ENCODE measurements at places on chromosomes 7 and 10.

DNA sequence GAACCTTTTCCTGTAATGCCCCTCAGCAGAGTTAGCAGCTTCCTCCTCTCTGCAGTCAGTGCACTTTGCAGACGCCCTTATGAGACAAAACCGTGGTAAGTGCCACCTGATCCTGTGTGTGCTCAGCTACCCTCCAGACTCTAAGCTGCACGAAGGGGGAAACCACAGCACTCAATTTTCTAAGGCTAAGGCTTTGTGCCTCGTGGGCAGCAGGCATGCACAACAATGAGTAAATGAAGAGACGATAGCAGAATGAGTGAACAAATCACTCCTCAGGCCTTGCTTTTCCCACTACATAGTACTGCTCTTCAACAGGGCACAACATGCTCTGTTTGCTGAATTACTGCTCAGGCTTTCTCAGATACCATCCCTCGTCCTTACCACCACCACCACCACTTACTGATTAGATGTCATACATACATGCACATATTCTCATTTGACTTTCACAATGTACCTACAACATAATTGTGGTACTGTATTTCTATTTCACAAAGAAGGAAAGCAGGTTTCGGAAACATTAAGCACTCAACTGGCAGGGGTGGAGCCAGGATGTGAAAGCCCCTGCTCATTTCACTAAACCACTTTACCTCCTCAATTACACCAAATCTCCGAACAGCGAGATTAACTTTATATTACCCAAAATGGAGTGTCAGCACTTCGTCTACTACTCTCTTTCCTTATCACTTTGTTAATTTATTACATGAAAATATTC, 85.4 kb downstream of the ICA1 start:
- H3K27ac ChIP-seq: peak overlapping the region; percentile 72
- H3K27me3 ChIP-seq: no peaks in the 10 kb centered on the region
- peak; percentile 74 for DNase-seq
- no peaks in the 10 kb centered on the region for H3K36me3 ChIP-seq
- peaks cover 50% of the 10 kb centered on the region for H3K4me1 ChIP-seq
- peak overlapping the region; percentile 44 for H3K4me3 ChIP-seq

GRCh38 chr7:94056796-94057207, 52.6 kb upstream of the BET1 start:
- H3K27me3 ChIP-seq: no peaks in the 10 kb centered on the region
- H3K4me3 ChIP-seq: no peak overlapping the region
- H3K4me1 ChIP-seq: no peaks in the 10 kb centered on the region
- no peaks in the 10 kb centered on the region for H3K36me3 ChIP-seq
- no peak for DNase-seq

DNA sequence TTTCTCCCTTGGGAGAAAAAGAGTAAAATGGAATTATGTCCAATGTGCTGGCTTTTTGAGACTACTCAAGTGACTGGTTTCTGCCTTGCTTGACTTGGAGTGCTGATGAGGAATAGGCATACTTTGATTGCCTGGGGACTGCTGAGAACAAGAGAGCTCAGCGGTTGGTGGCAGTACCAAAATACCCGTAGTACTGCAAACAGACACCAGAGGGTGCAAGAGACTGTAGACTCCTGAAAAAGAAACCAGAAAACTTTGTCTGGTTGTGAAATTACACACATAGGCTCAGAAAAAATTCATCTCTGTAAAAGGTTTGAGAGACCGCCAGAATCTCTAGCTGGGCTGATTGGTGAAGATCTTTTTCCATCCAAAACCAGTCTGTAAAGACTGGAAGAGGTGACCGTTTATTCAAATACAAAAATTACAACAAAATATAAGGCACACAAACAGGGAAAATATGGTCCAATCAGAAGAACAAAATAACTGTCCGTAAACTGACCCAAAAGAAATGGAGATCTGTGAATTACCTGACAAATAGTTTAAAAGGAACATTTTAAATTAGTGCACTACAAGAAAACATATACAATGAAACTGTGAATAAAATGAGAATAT, 18.5 kb downstream of the BICC1 start:
- no peaks in the 10 kb centered on the region for H3K27me3 ChIP-seq
- H3K36me3 ChIP-seq: no peaks in the 10 kb centered on the region
- H3K4me3 ChIP-seq: no peak overlapping the region
- H3K4me1 ChIP-seq: no peaks in the 10 kb centered on the region
- no peak for DNase-seq
- no peak overlapping the region for H3K27ac ChIP-seq

DNA sequence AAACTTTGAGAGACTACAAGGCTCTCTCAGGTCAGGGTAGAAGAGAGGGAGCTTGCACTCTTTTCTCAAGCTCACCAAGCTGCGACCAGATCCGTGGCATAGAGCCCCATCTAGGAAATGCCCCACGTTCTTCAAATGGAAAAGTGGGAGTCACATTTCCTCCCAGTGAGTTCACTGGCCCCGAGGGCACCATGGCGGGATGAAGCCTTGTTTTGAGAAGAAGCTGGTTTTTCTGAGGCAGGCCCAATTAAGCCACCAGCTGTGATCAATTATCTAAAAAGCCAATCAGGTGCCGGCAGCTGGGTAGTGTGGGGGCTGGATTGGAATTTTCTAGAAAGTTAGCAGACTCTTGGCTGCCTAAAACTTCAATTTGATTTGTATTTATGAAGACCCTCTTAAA, 101.4 kb downstream of the ZNF365 start:
- DNase-seq: no peak
- no peak overlapping the region for H3K4me3 ChIP-seq
- H3K4me1 ChIP-seq: no peaks in the 10 kb centered on the region
- H3K27me3 ChIP-seq: no peaks in the 10 kb centered on the region

DNA sequence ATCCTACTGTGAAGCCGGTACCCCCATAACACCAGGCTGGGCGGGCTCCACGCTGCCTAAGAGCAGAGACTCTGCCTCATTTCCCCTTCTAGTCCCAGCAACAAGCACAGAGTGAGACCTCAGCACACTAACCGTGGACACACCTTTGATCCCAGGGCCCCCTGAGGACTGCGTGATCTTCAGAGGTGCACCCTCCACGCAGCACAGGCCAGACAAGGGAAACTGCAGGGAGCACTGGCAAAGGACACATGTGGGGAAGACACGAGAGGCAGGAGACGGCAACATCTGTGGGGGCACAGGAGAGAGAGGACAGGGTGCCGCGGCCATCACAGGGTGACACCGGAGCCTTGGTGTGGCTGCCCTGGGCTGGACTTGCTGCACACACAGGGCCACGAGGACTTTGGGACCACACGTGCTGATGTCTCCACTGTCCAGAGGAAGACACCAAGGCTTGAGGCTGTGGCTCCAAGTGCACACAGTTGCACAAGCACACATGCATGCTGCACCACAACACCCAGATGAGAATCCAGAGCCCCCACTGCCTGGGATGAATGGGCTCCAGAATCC, 128.8 kb downstream of the PTPRN2 start:
- H3K27ac ChIP-seq: no peak overlapping the region
- H3K36me3 ChIP-seq: no peaks in the 10 kb centered on the region
- DNase-seq: no peak
- H3K4me3 ChIP-seq: no peak overlapping the region
- no peaks in the 10 kb centered on the region for H3K4me1 ChIP-seq

- H3K4me1 ChIP-seq: no peaks in the 10 kb centered on the region
- no peaks in the 10 kb centered on the region for H3K27me3 ChIP-seq
- H3K27ac ChIP-seq: no peak overlapping the region
- no peak overlapping the region for H3K4me3 ChIP-seq
Measured at GRCh38 chr10:78727728-78728127, 341.0 kb upstream of the ZMIZ1 start.

GRCh38 chr10:38209332-38209731, 115.2 kb downstream of the ZNF37A start:
- no peak for DNase-seq
- H3K27me3 ChIP-seq: no peaks in the 10 kb centered on the region
- no peak overlapping the region for H3K4me3 ChIP-seq
- no peaks in the 10 kb centered on the region for H3K36me3 ChIP-seq
- no peak overlapping the region for H3K27ac ChIP-seq

DNA sequence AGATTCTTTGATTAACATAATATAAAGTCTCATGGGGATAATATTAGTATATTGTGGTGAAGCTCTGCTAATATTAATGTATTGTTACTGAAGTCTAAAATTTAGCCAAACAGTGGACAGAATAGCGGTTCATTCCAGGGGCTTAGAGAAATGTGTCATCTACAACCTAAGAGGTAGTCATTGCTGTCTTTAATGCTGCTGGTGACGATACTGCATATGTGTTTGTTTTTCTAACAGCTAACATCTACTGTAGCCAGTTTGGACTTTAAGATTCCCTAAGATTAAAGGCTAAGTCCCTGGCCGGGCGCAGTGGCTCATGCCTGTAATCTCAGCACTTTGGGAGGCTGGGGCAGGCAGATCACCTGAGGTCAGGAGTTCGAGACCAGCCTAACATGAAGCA, 102.0 kb upstream of the SAMD8 start:
- no peak overlapping the region for H3K4me3 ChIP-seq
- H3K36me3 ChIP-seq: no peaks in the 10 kb centered on the region
- H3K27ac ChIP-seq: no peak overlapping the region
- H3K27me3 ChIP-seq: no peaks in the 10 kb centered on the region
- peaks cover 10% of the 10 kb centered on the region for H3K4me1 ChIP-seq

DNA sequence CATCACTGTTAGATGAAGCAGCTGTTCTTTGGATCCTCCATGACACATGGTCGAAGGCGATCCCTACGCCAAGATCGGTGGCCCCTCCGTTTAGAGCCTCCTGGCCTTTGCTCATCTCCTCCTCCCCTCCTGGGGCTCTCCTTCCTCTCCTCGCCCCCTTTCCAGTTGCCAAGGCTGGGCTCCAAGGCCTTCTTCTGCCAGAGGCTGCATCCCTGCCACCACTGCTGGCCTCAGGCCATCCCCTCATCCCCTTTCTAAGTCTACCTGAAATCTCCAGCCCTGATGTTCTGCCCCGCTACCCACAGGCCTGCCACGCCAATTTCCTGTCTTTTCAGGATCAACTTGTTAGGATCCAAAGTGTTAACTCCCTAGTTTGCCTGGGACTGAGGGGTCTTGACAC, 265.1 kb upstream of the ZMIZ1 start:
- no peaks in the 10 kb centered on the region for H3K4me1 ChIP-seq
- H3K36me3 ChIP-seq: no peaks in the 10 kb centered on the region
- H3K27ac ChIP-seq: no peak overlapping the region
- no peak overlapping the region for H3K4me3 ChIP-seq
- no peaks in the 10 kb centered on the region for H3K27me3 ChIP-seq

DNA sequence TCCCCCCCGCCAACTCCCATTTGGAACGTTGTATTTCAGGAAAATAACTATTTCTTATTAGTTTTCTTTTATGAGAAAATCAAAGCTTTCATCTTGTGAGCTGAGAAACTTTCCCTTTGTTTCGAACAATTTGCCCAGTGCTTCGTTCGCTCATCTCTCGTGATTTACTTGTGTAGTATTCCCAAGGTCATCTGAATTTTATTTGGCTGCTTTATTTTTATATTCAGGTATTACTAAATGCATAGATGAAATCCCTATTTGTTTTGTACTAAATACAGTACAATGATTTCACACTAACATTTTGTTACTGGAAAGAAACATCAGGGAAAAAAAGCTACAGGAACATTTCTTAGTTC, 12.0 kb upstream of the EBLN1 start:
- no peaks in the 10 kb centered on the region for H3K36me3 ChIP-seq
- peak overlapping the region; percentile 46 for H3K27ac ChIP-seq
- H3K4me3 ChIP-seq: peak overlapping the region; percentile 85
- no peak for DNase-seq
- peaks cover 6% of the 10 kb centered on the region for H3K4me1 ChIP-seq
- H3K27me3 ChIP-seq: no peaks in the 10 kb centered on the region

- no peaks in the 10 kb centered on the region for H3K27me3 ChIP-seq
- H3K4me1 ChIP-seq: no peaks in the 10 kb centered on the region
- no peak for DNase-seq
- H3K36me3 ChIP-seq: no peaks in the 10 kb centered on the region
- H3K27ac ChIP-seq: no peak overlapping the region
Measured at GRCh38 chr10:64444564-64444963, 923.4 kb downstream of the REEP3 start.

DNA sequence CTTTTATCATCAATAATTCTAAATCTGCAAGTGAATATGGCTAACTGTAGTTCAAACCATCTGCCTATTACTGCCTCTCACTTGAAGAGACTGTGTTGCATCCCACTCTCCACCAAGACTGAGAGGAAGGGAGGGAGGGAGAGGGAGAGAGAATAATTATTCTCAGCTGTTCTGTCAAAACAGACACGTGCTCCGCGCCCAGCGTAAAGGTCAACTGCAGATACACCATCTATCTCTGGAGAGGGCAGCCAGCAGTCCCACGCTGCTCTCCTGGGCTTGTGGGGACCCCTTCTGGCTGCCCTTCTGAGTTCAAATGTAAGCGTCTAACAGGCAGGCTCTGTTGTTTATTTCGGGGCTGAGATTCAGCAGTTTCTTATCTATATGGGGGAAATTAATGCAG, 625.5 kb upstream of the GALNT17 start:
- no peak overlapping the region for H3K4me3 ChIP-seq
- no peak for DNase-seq
- no peaks in the 10 kb centered on the region for H3K27me3 ChIP-seq
- no peaks in the 10 kb centered on the region for H3K4me1 ChIP-seq

DNA sequence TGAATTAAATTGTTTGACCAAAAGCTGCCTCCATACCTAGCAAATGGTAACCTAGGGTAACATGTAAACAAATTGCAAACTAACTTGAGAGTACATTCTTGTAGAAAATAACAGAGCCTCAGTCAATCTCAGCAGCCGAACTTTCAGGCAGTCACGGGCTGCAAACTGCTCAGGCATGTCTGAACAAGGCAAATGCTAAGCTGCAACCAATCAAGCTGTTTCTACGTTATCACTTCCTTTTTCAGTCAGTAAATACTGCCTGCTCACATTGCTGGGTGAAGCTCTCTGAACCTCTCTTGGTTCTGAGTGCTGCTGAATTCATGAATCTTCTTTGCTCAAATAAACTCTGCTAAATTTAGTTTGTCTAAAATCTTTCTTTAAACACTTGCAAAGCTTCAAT, 1212.4 kb downstream of the SORCS1 start:
- no peaks in the 10 kb centered on the region for H3K4me1 ChIP-seq
- no peak overlapping the region for H3K4me3 ChIP-seq
- no peak for DNase-seq
- no peak overlapping the region for H3K27ac ChIP-seq
- no peaks in the 10 kb centered on the region for H3K36me3 ChIP-seq

DNA sequence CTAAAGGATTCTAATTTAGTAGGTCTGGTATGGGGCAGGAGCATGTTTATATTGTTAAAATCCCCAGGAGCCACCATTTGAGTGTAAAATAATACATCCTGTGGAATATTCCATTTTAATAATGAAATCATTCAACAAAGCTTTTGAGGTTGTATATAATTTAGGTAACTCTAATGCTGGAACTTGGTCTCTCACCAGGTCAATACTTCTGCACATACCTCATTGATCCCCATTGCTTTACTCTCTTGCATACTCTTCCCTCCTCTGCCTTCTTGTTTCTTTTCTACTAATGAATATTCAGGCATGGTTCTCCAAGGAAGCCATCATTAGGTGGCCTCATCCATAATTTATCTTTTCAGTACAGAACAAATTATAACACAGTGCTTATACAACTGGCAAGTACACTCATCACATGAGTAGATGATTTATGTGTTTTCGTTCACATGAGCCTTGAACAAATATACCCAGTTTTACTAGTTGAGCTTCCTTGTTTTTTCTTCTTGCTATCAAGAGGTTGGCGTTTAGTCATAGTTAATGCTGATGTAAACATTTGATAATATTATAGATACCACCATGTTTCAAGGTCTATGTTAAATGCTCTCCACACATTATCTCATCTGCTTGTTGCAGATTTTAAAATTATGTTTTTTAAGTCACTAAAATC, 7.2 kb downstream of the PALS2 start:
- no peak overlapping the region for H3K27ac ChIP-seq
- H3K36me3 ChIP-seq: no peaks in the 10 kb centered on the region
- H3K27me3 ChIP-seq: no peaks in the 10 kb centered on the region
- H3K4me3 ChIP-seq: no peak overlapping the region

- no peaks in the 10 kb centered on the region for H3K27me3 ChIP-seq
Measured at GRCh38 chr7:8618441-8619070, 185.1 kb downstream of the NXPH1 start.
